ENCODE measurements at places on chromosomes 16 and 17.

GRCh38 chr16:50528820-50529219, 19.4 kb upstream of the NKD1 start:
- no peak for DNase-seq

DNA sequence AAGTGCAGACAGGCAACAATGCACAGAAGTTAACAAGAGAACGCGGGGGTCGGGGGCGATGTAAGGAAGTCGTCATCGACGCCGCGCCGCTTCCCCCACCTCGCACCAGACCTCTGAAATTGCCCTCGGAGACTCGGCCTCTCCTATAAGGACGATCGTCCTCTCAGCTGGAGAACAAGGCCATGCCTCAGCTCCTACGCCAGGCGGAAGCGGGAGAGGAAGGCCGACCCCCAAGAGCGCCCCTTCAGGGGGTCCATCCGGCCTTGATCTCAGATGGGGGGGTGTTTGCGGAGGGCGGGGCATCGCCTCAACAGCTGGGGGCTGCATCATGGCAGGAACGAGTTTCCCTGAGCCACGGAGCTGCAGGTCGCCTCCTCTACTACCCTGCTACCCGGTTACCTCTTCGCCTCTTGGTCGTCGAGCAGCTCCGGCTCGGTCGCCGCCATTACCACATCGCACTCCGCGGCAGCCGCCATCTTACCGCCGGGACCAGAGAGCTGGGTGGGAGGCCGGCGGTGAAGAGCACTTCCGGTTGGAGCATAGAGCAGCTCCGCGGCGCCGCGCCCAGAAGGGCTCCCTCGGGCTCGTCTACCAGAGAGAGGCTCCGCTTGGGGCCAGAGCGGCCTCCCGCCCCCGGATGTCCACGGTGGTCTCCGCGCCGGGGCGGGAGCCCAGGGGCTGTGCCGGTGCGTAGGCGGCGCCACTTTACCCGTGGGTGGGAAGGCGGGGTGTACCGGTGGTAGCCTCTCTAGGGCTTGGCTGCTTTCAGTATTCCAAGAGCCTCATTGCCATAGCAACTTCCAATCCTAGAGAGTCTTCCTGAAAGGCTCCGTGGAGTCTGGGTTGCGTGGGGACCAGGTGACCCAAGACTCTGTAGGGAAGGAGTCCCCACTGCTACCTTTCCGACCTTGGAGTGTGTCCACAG, at the start of gene DNAJC7:
DNAJC7 (minus strand) TSS at position 499 of the 925 bp plus-strand sequence; CDS start at position 476, 23 bp downstream.
- DNase-seq: peak; percentile 96

- DNase-seq: no peak
These were observed 200.5 kb upstream of the CHMP6 start for GRCh38 chr17:80790981-80791742.

DNA sequence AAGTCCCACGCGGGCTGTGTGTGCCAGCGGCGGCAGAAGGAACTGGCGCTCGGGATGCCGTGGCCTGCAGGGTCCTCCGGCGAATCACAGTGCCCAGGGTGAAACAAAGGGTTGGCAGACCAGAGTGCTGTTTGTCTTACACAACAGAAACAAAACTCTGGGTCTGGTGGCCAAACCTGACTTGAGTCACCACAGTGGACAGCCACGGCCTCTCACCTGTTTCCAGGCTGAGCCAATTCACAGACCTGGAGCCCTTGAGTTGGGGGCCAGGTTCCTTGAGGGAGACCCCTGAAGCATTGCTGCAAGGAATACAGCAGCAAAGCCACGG, 2.1 kb upstream of the CHMP6 start:
- DNase-seq: no peak

DNA sequence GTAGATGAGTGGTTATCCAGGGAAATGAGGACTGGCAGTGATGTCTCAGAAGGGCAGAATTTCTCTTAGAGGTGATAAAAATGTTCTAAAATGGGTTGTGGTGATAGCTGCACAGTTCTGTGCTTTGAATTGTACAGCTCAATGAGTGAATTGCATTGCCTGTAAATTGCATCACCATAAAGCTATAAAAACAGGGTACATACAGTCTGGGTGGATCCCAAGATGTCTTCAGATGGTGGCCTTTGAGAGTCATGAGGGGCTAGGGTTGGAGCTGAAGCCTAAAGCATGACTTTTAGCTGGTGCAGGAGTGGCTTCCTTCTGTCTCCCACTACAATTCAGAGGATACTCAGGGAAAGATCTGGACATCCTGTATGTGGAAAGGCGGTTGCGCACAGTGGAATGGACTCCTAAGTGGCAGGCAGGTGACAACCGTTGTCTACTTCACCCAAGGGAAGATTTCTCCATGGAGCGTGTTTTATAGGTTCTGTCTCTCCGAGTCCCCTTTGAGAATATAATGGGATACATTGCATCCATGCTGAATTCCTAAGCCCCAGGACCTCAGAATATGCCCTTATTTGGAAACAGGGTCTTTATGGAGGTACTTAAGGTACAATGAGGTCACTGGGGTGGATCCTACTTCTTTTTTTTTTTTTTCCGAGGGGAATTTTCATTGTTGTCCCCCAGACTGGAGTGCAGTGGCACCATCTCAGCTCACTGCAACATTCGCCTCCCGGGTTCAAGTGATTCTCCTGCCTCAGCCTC, 1.6 kb upstream of the IL32 start:
- no peak for DNase-seq

DNA sequence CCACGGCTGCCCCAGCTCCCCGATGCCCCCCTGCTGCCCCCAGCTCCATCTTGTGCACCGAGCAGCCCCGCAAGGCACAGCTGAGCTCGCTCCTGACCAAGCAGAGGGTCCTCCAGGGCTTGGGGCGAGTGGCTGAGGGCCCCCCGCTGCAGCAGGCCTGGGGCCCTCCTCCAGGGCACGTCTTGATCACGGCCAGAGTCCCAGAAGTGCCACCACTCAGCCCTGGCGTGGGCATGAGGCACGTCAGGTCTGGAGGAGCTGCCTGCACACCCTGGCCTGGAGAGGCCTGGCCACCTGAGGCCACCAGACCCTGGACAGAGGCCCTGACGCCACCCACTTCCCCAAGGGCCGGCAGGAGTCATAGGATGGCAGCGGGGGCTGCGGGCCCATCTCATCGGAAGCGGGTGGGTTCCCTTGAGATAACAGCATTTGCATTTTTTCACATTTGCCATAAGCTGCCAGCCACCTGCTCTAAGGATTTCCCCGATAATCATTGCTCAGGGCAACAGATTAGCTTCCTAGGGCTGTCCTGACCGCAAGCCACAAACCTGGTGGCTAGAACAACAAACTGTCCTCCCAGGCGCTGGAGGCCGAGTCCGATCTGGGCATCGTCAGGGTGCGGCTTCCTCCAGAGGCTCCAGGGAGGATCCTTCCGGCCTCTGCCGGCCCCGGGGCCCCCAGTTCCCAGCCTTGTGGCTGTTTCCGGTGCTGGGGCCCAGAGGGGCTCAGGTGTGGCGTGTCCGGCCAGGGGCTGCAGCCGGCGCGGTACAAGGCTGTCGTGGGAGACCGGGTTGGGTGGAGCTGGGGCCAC, 23.9 kb upstream of the C1QTNF8 start:
- DNase-seq: no peak

GRCh38 chr16:14125000-14125681, 54.0 kb downstream of the MRTFB start:
- DNase-seq: no peak

- no peak for DNase-seq
These were observed 37.4 kb downstream of the ANKRD11 start for GRCh38 chr16:89452925-89453324.

DNA sequence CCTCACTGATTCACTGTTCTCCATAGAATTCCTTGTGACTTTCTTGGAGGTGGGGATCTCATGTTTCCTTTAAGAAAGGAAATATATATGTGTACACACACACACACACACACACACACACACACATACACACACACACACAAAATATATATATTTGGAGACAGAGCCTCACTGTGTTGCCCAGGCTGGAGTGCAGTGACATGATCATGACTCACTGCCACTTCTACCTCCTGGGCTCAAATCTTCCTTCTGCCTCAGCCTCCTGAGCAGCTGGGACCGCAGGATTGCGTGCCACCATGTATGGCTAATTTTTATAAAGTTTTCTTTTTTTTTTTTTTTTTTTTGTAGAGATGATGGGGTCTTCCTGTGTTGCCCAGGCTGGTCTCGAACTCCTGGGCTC, 45.9 kb downstream of the CDH13 start:
- no peak for DNase-seq

DNA sequence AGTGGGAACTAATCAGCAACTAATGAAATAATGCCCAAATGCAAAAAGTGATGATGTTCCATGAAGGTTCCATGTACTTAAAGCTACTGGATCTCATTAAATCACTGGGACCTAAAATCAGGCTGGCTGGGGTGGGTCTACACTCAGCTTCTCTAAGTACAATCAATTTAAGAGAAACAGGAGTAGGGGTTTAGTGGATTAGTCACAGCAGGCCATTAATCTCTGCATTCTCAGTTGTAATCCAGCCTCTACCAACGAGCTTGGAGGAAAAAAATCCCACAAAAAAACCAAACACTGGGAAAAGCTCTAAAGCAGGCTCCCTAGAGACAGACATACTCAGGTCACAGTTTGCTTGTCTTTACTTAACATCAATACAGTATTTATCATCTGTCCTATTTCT, 15.0 kb downstream of the CA10 start:
- no peak for DNase-seq

DNA sequence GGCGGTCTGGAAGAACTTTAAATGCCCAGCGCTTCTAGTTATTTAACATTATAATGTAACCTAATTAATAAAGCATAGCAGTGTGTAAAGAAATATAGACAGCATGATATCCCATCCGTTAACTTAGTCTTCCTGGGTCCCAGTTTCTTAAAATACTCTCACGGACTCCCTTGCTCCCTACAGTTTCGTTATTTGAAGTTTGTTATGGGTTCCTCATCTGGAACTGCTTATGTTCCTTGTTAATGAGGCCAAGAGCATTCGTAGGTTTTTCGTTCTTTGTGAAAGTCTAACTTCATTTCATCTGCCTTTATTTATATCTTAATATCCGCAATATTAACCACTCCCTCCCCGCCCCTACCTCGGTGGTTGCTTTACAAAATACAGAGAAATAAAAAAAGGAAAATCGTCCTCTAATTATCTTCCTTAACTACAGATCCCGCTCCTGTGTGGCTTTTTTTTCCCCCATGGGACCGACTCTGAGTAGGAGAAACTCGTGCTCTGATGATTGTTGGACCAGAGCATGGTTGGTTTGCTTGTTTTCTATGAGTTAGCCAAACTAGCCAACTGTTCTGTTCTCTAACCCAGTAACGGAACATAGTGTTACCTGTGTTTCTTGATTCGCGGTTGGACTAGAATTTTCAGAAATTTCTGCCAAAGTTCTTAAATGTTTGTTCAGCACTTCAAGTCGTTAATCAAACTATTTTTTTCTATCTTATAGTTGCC, 863 bp downstream of the ADPRM start:
- no peak for DNase-seq

DNA sequence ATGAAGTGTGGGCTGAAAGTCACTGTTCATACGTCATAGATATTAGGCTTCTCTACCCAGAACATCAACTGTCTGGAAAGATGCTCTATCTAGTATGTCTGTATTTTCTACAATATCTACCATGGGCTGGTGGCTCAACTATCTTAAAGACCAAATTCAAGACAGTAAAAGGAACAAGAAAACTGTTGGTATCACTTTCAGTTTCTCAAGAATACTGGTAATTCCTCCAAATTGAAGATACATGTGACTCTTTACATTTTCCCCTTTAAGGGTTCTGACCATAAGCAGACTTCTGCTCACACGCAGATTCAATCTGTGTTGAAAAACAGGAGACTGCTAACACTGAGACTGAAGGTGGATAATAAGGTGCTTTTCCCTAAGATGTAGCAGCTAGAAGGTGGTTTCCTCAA, 24.2 kb downstream of the XPO6 start:
- DNase-seq: no peak

DNA sequence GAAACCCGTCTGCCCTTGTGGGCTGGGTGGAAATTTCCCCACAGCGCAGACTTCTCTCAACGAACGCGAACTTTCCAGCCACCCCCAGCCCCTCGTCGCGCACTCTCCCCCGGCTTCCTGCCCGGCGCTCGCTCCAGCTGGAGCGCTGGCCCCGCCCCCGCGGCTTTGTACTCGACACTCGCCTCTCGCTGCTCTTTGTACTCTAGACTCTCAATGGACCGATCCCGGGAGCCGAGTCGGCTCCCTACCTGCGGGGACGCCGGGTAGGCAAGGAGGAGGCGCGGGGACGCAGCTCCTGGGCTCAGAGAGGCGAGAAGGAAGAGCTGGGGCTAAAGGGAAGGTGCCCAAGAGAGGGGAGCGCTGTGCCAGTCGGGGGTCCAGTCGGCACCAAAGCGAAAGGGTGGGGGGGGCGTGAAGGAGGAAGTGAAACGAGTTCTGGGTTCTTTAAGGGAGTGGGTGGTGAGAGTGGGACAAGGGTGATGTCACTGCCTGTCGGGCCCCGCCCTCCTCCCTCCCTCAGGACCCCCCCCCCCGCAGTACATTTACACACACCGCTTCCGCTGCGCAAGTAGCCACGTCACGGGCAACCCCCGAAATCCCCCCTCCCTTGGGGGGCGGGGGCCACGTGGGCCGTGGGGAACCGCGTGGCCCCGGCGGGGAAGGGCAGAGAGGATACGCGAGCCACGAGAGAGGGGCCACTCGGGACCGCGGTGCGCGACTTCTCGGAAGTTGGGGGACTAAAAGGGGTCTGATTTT, 9.7 kb downstream of the KDM6B start:
- peak; percentile 89 for DNase-seq

- no peak for DNase-seq
These were observed 22.9 kb downstream of the PRR11 start for GRCh38 chr17:59178266-59178985.

DNA sequence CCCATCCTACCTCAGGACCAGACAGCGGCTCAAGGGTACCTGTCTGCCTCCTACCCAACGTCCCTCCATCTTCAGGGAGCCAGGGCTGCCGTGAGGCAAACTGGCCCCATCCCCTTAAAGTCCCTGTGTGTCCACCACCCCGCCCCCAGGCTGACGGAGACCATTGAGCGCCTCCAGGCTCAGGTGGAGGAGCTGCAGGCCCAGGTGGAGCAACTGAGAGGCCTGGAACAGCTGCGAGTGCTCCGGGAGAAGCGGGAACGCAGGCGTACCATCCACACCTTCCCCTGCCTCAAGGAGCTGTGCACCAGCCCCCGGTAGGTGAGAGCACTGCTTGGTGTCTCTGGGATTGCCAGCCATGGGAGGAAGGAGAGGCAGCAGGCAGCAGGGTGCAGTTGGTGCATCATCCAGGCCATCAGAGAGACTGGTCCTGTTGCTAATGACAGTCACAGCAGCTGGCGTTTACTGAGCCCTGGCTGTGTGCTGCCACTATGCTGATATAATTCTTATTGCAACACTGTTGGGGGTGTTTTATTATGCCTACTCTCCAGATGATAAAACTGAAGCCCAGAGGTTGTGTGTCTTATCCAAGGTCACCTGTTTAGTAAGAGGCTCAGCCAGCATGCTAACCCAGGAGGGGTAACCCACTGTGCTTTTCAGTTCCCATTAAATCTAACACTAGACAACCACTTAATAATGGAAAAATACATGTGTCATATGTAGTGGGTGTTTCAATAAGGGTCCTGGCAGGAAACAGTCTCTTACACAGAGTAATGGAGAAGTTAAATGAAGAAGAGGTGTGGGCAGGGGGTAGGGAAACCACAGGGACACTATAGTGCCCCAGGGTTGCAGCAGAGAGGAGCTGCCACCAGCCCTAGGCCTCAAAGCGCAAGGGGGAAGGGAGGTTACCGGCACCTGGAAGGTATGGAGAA, 10.3 kb upstream of the MRPL58 start:
- DNase-seq: no peak
